ENCODE measurements at places on chromosomes 6 and 20.

DNA sequence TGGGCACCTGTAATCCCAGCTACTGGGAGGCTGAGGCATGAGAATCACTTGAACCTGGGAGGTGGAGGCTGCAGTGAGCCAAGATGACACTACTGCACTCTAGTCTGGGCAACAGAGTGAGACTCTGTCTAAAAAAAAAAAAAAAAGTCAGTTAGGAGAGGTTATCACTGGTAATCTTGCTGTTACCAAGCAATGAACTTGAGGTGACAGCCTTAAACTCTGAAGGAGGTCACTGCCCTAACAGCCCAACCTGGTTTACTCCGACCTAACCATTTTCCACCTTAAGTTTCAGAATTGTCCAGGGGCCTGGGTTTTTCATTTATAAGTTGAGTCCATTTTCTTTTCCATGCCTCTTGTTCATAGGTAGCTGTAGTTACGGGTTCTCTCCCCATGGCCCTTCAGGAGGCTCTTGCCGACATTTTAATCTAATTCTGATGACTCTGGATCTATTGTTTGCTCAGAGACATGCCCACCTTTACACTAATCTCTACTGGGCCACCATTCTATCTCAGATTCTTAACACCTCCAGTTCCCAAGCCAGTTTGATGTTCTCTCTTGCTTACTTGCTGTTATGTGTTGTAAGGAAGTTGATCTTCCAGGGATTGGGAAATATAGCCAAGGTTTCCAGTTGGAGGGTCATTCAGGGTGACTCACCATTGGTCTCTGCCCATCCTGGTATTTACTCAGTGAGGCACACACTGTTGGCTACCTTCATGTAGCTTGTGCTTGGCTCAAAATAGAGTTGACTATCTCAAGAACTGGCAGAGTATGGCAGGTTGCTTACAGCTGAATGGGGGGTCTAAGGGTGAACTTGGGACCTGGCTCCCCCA, 29.1 kb downstream of the SHLD1 start:
- no peak for DNase-seq

DNA sequence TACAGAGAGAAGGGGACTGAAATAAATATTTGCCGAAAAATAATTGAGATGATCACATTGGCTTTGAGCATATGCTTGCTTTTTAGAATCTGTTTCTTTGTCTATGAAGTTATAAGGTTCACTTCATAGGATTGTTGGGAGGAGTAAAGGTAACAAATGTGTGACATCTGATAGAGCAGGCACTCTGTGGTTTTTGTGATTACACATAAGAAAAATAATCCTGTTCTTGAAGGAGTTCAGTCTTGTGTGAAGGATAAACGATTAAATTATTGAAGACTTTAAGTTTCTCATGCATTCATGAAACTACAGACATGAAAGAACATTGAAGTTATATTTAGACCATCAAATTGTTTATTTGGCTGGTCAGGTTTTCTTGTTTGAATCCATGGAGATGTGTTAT, 45.0 kb downstream of the QKI start:
- DNase-seq = no peak

DNA sequence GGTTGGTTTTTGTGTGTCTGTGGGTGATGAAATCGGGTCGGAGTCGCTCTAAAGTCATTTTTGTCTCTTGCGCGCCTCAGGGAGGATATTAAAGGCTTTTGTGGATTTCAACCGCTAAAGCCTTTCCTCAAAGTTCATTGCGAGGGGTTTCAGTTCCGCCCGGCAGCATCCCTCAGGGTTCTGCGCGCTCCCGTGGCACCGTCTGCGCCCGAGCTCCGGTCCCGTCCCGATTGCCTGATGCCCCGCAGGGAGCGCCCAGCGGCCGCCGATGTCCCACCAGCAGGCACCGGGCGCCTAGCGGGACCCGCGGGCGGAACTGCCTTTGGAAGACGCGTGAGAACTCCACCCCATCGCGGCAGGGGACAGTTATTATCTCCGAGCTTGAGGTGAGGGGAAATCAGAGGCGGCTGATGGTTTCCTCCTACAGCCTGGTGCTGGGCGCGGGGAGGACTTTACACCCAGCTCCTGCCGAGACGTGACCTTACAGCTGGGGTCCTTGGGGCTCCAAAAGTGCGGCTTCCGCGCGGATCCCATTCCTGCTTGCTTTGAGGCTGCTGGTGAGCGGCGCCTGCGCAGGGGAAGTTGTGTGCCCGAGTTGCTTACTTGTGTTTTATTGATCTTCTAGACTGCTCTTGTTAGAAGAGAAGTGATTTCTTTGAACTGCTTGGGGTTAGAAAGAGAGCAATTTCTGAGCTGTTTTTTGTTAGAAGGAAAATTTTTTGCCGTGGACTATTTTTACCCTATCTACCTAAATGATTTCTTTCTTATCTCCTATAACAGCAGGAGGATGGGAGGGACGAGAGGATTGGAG, 27.1 kb downstream of the ULBP1 start:
- DNase-seq = no peak

GRCh38 chr6:65988006-65988405, 281.0 kb upstream of the EYS start:
- no peak for DNase-seq

DNA sequence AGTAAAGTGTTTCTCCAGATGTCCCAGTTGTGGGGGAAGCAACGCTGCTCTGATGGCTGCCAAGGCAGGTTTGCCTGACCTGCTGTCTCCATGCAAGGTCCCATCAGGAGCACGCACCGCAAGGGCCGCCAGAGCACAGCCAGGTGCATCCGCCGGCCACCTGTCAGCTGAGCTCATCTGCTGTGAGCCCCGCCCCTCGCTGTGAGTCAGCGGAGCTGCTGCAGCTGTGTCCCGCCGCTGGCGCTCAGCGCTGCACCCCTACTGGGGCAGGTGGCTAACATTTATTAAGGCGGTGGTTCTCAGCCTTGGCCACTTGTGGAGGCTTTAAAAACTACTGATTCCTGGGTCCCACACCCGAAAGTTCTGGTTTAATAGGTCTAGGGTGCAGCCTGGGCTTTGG, 225.7 kb downstream of the UST start:
- DNase-seq = no peak

- no peak for DNase-seq
Observed at GRCh38 chr20:1775117-1775516, 117.5 kb upstream of the SIRPG start.

- no peak for DNase-seq
Observed at GRCh38 chr6:117078624-117079023, 186.7 kb upstream of the VGLL2 start.

DNA sequence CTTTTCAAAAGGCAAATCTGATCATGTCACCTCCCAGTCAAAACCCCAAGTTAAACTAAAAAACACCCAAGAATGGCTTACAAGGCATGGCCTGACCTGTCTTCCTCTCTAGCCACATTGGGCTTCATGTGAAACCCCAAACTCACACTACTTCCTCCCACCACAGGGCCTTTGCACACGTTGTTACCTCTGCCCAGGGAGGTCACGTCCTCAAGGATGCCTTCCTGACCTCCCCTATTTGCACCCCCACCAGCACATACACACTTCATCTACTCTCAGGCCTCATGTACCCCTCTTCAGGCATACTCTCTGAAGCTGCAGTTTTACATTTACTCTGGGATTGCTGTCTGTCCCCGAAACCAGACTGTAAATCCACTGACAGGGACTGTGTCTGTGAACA, 6.1 kb downstream of the EZR start:
- DNase-seq = no peak

GRCh38 chr6:136427378-136427717, 122.9 kb downstream of the MAP7 start:
- no peak for DNase-seq

Data from stimulated activated naive CD4-positive, alpha-beta T cell (primary cell).